ENCODE measurements at places on chromosomes 5 and 9.

- DNase-seq: no peak
Observed at GRCh38 chr5:16456103-16456832, 9.3 kb downstream of the ZNF622 start.

GRCh38 chr5:95520206-95520605 is 34.6 kb downstream of the SKIC3 start:
- DNase-seq: no peak

GRCh38 chr5:147481376-147481775 is 28.5 kb downstream of the DPYSL3 start:
- no peak for DNase-seq

GRCh38 chr5:172871982-172872381 is 37.9 kb downstream of the ERGIC1 start:
- DNase-seq: no peak

GRCh38 chr9:16996901-16997491 is 126.5 kb upstream of the BNC2 start:
- no peak for DNase-seq

DNA sequence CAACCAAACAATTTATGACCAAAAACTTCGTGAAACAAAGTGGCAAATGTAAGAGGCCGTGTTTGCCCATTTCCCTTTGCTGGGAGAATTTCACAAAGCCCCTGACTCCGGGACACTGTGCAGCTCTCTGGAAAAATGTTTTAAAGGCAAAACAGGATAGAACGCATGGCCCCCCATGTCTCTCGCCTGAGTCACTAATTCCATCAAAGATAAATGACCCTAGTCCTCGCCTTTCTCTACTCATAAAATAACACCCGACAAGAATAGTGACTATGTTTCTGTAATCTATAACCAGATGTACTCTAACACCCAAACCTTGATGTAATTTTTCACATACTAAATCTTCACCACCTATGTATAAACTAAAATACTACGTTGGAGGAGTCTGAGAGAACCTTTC is 55.7 kb upstream of the SAP30L start:
- DNase-seq: no peak

DNA sequence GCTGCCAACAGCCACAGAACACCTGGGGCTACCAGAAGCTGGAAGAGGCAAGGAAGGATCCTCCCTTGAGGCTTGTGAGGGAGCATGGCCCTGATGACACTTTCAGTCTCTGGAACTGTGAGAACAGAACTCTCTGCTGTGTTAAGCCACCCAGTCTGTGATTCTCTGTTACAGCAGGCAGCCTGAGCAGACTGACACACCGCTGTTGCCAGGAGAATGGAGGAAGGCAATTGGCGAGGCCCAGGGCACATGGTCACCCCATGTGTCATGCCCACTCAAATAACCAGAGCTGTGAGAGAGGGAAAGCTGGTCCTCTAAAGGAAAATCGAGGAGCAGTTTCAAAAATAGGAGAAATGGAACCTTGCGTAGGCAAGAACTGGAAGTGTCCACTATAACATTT is 12.0 kb upstream of the KIF4B start:
- DNase-seq: no peak

- no peak for DNase-seq
Observed at GRCh38 chr5:54658010-54658409, 140.5 kb downstream of the SNX18 start.

Measured in NCI-H187 (cell line).